ENCODE measurements at places on chromosomes 5 and 9. TPM values are rescaled to one million over a fixed set of nuclear protein-coding genes. Genes with fewer than 3 reads are reported as not detected.
A peak's percentile ranks its signal among the peaks of the same experiment; 100 is the strongest.

Gene WWC1
- polyA plus RNA-seq: 26.2 TPM

Gene SLC45A2
- polyA plus RNA-seq: not detected

Gene F2RL2
- polyA plus RNA-seq: 0.73 TPM

Gene TMC1
- polyA plus RNA-seq: not detected

Gene TMEM174
- not detected for polyA plus RNA-seq

- H3K4me3 ChIP-seq: peak overlapping the region; percentile 67
- H3K27me3 ChIP-seq: peaks cover 61% of the 10 kb centered on the region
- no peak overlapping the region for H3K27ac ChIP-seq
- peak; percentile 65 for DNase-seq
- H3K36me3 ChIP-seq: no peaks in the 10 kb centered on the region
Observed at GRCh38 chr9:131277910-131278701, 1.8 kb upstream of the FAM78A start.

- H3K4me1 ChIP-seq: no peaks in the 10 kb centered on the region
- H3K27me3 ChIP-seq: no peaks in the 10 kb centered on the region
- DNase-seq: no peak
- no peak overlapping the region for H3K4me3 ChIP-seq
- no peak overlapping the region for H3K27ac ChIP-seq
Observed at GRCh38 chr5:172043865-172044264, 37.4 kb upstream of the FBXW11 start.

GRCh38 chr5:167512111-167512510 is 779.3 kb upstream of the WWC1 start:
- DNase-seq: no peak
- no peak overlapping the region for H3K4me3 ChIP-seq
- H3K27me3 ChIP-seq: no peaks in the 10 kb centered on the region
- H3K36me3 ChIP-seq: no peaks in the 10 kb centered on the region
- H3K27ac ChIP-seq: no peak overlapping the region

DNA sequence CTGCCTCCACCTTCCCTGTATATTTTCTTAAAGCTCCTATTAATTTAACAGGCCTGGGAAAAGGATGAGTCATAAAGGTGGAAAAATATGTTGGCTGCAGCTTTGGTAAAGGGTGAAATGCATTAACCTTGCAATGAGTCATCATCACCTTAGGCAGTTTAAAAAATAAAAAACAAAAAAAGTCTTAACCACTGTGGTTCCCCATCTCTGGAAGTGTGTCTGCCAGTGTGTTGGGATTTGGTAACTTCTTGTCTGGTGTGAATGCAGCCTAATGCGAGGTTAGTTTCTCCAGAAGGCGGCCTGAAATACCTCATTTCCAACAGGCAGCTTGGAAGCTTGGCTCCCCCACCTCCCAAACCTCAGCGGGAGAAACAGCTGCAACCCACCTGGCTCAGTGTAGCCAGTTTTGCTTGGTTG is 265.3 kb upstream of the GAS1 start:
- no peak overlapping the region for H3K27ac ChIP-seq
- H3K4me1 ChIP-seq: no peaks in the 10 kb centered on the region
- no peaks in the 10 kb centered on the region for H3K36me3 ChIP-seq
- no peak overlapping the region for H3K4me3 ChIP-seq
- H3K27me3 ChIP-seq: no peaks in the 10 kb centered on the region

- peaks cover 3% of the 10 kb centered on the region for H3K4me1 ChIP-seq
- no peak for DNase-seq
- H3K36me3 ChIP-seq: no peaks in the 10 kb centered on the region
- H3K27me3 ChIP-seq: no peaks in the 10 kb centered on the region
- no peak overlapping the region for H3K4me3 ChIP-seq
- H3K27ac ChIP-seq: no peak overlapping the region
Observed at GRCh38 chr5:63128018-63128417, 549.4 kb downstream of the LRRC70 start.

GRCh38 chr5:149054416-149054815 is 8.4 kb downstream of the SH3TC2 start:
- no peaks in the 10 kb centered on the region for H3K27me3 ChIP-seq
- no peak overlapping the region for H3K27ac ChIP-seq
- H3K4me3 ChIP-seq: no peak overlapping the region

DNA sequence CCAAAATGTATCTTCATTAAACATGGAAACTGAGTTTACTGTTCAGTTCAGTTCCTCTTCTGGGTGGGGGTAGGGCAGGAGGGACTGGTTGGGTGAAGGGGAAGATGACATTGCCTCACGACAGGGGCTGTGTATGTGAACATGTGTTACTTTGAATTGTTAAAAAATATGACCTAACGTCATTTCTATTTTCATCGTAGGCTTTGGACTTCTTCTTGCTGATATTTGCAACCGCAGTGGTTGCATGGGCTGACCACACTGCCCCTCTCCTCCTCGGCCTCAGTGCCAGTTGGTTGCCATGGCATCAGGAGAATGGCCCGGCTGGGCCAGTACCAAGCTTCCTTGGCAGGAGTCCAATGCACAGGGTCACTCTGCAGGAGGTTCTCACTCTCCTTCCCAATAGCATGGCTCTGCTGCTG is 41.5 kb downstream of the HACD4 start:
- H3K27me3 ChIP-seq: no peaks in the 10 kb centered on the region
- no peak for DNase-seq
- H3K4me3 ChIP-seq: no peak overlapping the region
- H3K27ac ChIP-seq: no peak overlapping the region

GRCh38 chr5:136235321-136235720 is 42.4 kb upstream of the SMIM32 start:
- no peaks in the 10 kb centered on the region for H3K27me3 ChIP-seq
- no peaks in the 10 kb centered on the region for H3K4me1 ChIP-seq
- no peaks in the 10 kb centered on the region for H3K36me3 ChIP-seq
- peak overlapping the region; percentile 36 for H3K27ac ChIP-seq
- H3K4me3 ChIP-seq: no peak overlapping the region

DNA sequence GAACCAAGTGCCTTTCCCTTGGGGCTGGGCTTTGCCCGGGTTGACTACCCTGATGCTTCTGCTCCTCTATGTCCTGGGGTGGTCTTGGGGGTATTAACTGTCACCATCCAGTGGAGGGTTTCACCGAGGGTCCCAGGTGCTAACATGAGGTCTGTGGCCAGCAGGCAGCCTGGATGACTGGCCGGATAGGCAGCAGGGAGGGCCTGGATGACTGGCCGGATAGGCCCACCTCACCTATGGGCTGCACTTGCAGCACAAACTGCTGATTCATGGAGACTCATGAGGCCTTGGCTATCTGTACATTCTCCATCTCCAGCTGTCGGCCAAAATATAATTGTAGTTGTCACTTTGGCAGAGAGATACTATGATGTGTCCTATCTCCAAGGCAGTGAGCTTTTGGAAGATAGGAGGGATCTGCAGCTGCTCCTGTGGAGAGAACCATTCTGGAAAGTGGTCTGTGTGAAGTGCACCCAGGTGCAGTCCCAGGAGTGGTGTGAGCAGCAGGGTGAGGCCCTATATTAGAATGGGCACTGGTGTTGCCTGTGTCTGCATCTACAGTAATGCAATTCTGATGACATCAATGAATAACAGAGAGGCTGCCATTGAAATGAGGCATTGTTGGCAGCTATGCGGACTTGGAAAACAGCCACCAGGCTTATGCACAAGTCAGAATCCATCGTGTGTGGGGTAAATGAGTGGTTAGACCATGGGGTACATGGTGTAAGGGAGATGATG is 26.3 kb upstream of the CDKN2AIPNL start:
- H3K36me3 ChIP-seq: no peaks in the 10 kb centered on the region
- H3K27me3 ChIP-seq: no peaks in the 10 kb centered on the region
- H3K27ac ChIP-seq: peak overlapping the region; percentile 94
- no peak for DNase-seq

Measured in small intestine (tissue), 16 donors.